Prostate gland (tissue), 2 donors: ENCODE measurements at places on chromosomes 1 and 21. TPM values are rescaled to one million over a fixed set of nuclear protein-coding genes. Genes with fewer than 3 reads are reported as not detected.

The PTCH2 gene
- 31.9 TPM for total RNA-seq

The SLFNL1 gene
- 2.4 TPM for total RNA-seq

DNA sequence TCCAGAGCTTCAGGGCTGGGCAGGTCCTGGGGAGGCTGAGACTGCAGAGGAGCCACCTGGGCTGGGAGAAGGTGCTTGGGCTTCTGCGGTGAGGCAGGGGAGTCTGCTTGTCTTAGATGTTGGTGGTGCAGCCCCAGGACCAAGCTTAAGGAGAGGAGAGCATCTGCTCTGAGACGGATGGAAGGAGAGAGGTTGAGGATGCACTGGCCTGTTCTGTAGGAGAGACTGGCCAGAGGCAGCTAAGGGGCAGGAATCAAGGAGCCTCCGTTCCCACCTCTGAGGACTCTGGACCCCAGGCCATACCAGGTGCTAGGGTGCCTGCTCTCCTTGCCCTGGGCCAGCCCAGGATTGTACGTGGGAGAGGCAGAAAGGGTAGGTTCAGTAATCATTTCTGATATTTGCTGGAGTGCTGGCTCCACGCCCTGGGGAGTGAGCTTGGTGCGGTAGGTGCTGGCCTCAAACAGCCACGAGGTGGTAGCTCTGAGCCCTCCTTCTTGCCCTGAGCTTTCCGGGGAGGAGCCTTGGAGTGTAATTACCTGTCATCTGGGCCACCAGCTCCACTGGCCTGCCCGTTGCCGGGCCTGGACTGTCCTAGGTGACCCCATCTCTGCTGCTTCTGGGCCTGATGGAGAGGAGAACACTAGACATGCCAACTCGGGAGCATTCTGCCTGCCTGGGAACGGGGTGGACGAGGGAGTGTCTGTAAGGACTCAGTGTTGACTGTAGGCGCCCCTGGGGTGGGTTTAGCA, 9.3 kb downstream of the MYBPH start:
- no peak overlapping the region for H3K4me3 ChIP-seq
- no peaks in the 10 kb centered on the region for H3K36me3 ChIP-seq
- no peak overlapping the region for H3K27ac ChIP-seq
- H3K4me1 ChIP-seq: no peaks in the 10 kb centered on the region

- no peaks in the 10 kb centered on the region for H3K36me3 ChIP-seq
- DNase-seq: peak; percentile 39
- peak overlapping the region; percentile 4 for H3K27ac ChIP-seq
- H3K27me3 ChIP-seq: no peaks in the 10 kb centered on the region
- peaks cover 6% of the 10 kb centered on the region for H3K4me1 ChIP-seq
Measured at GRCh38 chr21:36330904-36331303, 10.9 kb downstream of the MORC3 start.

The ASCL5 gene
- total RNA-seq: not detected

DNA sequence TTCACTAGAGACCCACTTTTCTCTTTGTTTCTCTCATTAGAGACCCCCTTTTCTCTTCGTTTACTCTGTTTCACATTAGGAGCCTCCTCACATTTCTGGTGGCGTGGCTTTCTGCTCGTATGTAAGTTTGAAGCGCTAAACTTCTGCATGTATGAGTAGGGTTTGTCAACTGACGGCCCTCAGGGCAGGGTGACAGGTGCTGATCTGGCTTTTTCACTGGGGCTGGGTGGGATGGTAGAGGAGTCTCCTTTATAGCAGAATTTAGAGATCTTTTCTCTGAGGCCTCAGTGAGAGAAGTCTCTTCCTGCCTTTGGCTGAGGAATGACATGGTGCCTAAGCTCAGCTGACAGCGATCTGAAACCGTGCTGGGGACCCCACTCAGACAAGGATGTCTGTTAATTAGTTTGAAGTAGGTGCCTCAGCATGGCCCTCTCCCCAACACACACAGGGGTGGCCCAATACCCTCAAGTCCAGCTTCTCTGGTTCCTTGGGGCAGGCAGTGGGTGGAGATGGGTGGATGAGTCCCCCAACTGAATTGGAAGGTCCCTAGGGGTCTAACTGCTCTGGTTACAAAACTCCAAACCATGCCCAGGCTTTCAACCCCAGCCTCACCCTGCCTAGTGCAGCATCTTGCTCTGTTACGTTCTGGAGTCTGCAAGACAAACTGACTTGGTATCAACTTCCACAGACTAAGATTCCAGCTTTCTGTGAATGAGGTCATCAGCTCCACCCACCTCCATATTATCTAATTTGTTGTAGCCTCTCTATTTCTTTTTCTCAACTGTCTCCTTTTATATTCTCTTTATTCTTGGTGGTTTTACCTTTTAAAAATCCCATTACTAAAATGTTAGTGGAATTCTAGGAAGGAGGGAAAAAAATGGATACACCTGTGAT, 3.2 kb downstream of the SLC1A7 start:
- H3K4me3 ChIP-seq: no peak overlapping the region
- no peaks in the 10 kb centered on the region for H3K36me3 ChIP-seq
- no peaks in the 10 kb centered on the region for H3K27me3 ChIP-seq
- H3K27ac ChIP-seq: no peak overlapping the region
- no peak for DNase-seq
- no peaks in the 10 kb centered on the region for H3K4me1 ChIP-seq

The MIA3 gene
- total RNA-seq: 64.3 TPM

GRCh38 chr21:45407629-45408247, 2.8 kb downstream of the COL18A1 start:
- DNase-seq: no peak
- peak overlapping the region; percentile 28 for H3K27ac ChIP-seq
- H3K27me3 ChIP-seq: no peaks in the 10 kb centered on the region
- H3K4me3 ChIP-seq: no peak overlapping the region
- H3K4me1 ChIP-seq: peaks cover 20% of the 10 kb centered on the region

GRCh38 chr1:158084336-158084735, 90.9 kb downstream of the KIRREL1 start:
- no peak overlapping the region for H3K27ac ChIP-seq
- DNase-seq: no peak
- no peaks in the 10 kb centered on the region for H3K36me3 ChIP-seq
- H3K4me1 ChIP-seq: no peaks in the 10 kb centered on the region
- H3K4me3 ChIP-seq: no peak overlapping the region
- no peaks in the 10 kb centered on the region for H3K27me3 ChIP-seq

- H3K4me1 ChIP-seq: peaks cover 3% of the 10 kb centered on the region
- H3K27me3 ChIP-seq: no peaks in the 10 kb centered on the region
- H3K27ac ChIP-seq: no peak overlapping the region
- no peak for DNase-seq
Measured at GRCh38 chr1:184390889-184391288, 4.1 kb downstream of the C1orf21 start.

The SH3BGR gene
- total RNA-seq: 4.8 TPM

The GIPC2 gene
- total RNA-seq: 2.2 TPM

The CCDC30 gene
- 1.8 TPM for total RNA-seq

DNA sequence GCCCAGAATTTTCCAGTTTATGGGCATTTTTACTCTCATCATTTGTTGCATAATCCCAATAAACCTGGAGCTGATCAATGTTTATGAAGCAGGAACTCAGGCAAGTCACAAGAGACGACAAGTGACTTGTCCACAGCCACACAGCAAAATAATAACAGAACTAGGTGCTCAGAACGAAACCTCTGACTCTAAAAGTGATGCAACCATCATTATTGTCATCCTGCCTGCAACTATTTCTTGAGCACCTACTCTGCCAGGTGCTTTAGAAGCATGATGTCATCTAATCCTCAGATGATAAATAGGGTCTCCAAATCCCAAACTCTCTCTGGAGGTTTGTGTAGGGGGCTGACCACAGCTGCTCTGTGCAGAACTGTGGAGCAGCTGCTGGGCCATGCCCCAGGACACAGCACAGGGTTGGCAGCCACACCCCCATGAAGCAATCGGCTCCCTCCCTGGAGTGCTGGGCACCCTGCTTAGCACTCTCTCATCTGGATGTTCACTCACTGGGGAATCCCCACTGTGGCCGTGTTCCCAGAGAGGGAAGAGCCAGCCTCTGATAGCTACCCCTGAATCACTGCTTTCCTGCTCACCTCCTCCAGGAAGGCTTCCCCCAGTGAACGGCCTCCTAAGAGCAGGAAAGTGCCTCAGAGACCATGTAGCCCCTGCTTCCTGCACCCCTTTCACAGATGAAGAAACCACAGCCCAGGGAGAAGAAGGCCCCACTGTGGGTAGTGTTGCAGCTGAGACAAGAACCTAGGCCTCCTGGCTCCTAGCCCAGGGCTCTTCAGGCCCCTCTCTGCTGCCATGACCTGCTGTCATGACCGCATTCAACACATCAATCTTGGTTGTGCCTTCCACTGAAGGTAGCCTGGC, 2.1 kb downstream of the TTC22 start:
- H3K36me3 ChIP-seq: no peaks in the 10 kb centered on the region
- no peak overlapping the region for H3K27ac ChIP-seq
- H3K4me3 ChIP-seq: no peak overlapping the region
- no peak for DNase-seq

The EXTL1 gene
- 3.2 TPM for total RNA-seq

- no peaks in the 10 kb centered on the region for H3K27me3 ChIP-seq
- H3K4me1 ChIP-seq: no peaks in the 10 kb centered on the region
- H3K36me3 ChIP-seq: no peaks in the 10 kb centered on the region
- no peak overlapping the region for H3K4me3 ChIP-seq
- H3K27ac ChIP-seq: peak overlapping the region; percentile 45
Measured at GRCh38 chr1:226784081-226785049, 45.3 kb upstream of the ITPKB start.

- H3K36me3 ChIP-seq: no peaks in the 10 kb centered on the region
- H3K27ac ChIP-seq: peak overlapping the region; percentile 89
- H3K27me3 ChIP-seq: no peaks in the 10 kb centered on the region
- DNase-seq: no peak
Measured at GRCh38 chr1:146039844-146040194, 18.3 kb upstream of the HJV start.

The LORICRIN gene
- not detected for total RNA-seq

The CD84 gene
- 1.2 TPM for total RNA-seq

- H3K4me3 ChIP-seq: no peak overlapping the region
- H3K36me3 ChIP-seq: no peaks in the 10 kb centered on the region
- H3K27me3 ChIP-seq: no peaks in the 10 kb centered on the region
- no peak overlapping the region for H3K27ac ChIP-seq
- no peak for DNase-seq
Measured at GRCh38 chr1:68479501-68479900, 17.4 kb downstream of the DEPDC1 start.

- H3K27me3 ChIP-seq: no peaks in the 10 kb centered on the region
- no peaks in the 10 kb centered on the region for H3K4me1 ChIP-seq
- no peaks in the 10 kb centered on the region for H3K36me3 ChIP-seq
Measured at GRCh38 chr1:221708987-221709386, 32.9 kb downstream of the DUSP10 start.

DNA sequence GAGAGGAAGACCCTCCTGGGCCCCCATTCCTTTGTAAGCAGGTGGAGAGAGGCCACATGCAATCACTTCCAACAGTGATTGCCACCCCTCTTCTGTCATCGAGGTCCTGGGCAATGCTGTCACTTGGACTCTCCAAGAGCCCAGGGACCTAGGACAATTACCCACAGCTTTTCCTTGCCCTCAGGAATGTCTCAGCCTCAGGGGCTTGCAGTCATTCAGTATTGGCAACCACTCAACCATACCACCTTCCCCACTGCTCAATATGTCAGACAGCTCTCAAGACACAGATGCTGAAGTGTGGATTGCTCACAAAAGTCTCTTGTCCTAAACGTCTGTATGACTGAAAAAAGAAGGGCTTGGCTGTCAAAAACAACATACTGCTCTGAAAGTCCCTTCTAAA, 87.8 kb downstream of the PTPN14 start:
- no peaks in the 10 kb centered on the region for H3K36me3 ChIP-seq
- DNase-seq: no peak
- H3K27ac ChIP-seq: no peak overlapping the region
- no peaks in the 10 kb centered on the region for H3K4me1 ChIP-seq
- no peak overlapping the region for H3K4me3 ChIP-seq

DNA sequence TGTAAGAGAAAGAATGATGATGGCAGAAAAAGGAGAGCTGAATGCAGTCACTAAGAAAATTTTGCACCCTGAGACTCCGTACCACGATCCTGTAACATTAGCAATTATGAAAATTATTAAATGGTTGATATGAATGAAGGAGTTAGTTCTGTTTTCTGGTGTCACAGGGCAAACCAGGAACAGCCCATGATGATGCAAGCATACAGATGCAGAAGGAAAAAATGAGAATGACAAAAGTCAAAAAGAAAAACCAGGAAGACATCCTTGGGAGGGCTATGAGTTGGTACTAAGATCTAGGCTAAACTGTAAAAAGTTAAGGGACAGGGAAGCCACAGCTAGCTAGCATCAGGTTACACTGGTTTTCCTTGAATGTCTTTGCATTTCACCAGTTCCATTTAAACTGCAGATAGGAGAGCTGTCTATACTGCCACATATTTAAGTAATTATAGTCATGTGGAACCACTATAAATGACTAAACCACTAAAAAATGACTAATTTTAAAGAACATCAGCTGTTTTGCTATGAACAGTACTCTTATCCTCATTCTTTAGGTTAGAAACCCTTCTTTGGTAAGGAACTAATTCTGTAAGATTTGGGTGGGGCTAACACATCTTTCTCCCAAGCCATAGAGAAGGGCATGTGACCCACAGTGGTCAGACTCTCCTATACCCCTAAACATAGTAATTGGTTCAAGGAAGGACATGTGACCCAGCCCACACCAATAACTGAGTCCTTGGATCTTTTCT, 11.4 kb downstream of the DOCK7 start:
- no peak overlapping the region for H3K4me3 ChIP-seq
- H3K27ac ChIP-seq: no peak overlapping the region
- H3K4me1 ChIP-seq: no peaks in the 10 kb centered on the region
- DNase-seq: no peak
- no peaks in the 10 kb centered on the region for H3K27me3 ChIP-seq

DNA sequence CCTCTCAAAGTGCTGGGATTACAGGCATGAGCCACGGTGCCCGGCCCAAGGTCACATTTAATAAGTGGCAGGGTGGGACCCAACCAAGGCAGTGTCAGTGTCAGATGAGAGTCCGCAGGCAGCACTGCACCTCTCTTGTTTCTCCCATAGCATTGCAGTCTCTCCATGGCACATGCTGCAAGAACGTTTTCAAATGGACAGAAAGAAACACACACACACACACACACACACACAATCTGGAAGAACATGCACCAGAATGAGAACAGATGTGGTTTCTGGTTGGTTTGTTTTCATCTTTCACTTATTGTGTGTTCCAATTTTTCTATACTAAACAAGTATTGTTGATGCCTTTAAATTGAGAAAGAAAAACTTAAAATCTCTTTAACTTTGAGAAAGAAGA, 126.5 kb downstream of the SYF2 start:
- no peaks in the 10 kb centered on the region for H3K36me3 ChIP-seq
- H3K27me3 ChIP-seq: peaks cover 4% of the 10 kb centered on the region
- DNase-seq: no peak

GRCh38 chr1:224219011-224219611, 36.1 kb downstream of the DEGS1 start:
- no peak for DNase-seq
- H3K4me3 ChIP-seq: no peak overlapping the region
- no peaks in the 10 kb centered on the region for H3K4me1 ChIP-seq
- no peaks in the 10 kb centered on the region for H3K36me3 ChIP-seq
- H3K27ac ChIP-seq: no peak overlapping the region

DNA sequence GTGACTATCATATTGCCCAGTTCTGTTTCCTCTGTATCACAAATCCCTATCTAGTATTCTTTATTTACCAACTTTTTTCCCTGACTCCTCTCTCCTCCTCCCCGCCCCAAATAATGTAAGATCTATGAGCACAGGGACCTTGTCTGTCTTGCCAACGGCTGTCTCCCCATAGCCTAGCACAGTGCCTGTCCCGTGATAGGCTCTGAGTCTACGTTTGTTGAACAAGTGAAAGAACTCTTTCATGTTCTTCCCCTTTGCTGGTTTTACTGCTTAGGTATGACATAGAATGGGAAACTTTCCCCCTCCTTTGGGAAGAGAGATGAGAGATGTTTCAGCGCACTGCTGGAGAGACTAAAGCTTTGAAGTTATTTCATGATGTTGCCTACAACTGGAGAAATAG, 367.0 kb downstream of the PRDM2 start:
- H3K27ac ChIP-seq: no peak overlapping the region
- H3K27me3 ChIP-seq: no peaks in the 10 kb centered on the region
- DNase-seq: no peak
- H3K4me1 ChIP-seq: no peaks in the 10 kb centered on the region
- no peak overlapping the region for H3K4me3 ChIP-seq
